ENCODE measurements at places on chromosomes 4 and X.

GRCh38 chr4:121144021-121144420, 20.1 kb downstream of the TNIP3 start:
- no peak for DNase-seq

DNA sequence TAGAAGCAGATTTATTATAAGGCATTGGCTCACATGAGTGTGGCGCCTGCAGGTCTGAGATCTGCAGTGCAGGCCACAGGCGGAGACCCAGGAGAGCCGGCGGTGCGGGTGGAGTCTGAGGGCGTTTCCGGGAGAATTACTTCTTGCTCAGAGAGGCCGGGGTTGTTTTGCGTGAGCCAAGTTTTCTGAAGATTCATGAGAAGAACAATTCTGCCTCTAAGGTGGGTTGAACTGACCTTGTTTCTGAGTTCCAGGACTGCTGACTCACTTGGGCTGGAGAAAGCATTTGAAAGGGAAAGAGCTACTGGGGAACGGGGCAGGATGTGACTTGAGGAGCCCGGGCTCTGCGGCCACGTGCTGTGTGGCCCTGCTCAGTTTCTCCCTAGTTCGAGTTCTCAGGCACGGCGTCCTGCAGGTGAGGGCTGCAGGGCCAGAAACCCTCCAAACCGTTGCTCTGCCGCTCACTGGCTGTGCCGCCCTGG, 36.7 kb upstream of the SORCS2 start:
- DNase-seq, result no peak

DNA sequence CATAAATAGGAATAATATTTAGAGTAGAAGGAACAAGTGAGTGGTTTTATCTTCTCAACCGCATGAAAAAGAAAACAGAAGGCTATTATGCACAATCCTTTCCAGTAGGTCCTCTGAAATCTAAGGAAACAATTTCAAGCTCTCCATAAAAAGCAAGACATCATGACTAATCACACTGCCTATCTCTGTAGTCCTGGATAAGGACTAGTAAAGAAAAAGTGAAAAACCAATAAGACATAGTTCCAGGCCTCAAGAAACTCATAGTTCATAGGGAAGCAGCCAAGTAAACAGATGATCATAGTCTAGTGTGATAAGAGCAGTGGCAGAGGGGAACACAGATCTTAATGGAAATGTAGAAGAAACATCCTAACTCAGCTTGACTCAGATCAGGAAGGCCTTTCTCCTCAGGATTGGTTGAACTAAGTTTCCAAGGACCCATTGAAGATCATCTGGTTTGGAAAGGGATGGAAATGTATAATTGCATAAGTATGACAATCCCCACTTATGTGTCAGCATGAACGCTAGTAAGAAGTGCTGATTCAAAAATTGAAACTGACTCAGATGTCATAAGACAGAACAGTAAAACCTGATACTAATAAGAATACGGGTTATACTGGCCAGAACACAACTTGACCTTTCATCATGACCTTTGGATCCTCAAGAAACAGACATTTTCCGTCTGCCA, 155.3 kb downstream of the GRIA3 start:
- DNase-seq, result no peak

DNA sequence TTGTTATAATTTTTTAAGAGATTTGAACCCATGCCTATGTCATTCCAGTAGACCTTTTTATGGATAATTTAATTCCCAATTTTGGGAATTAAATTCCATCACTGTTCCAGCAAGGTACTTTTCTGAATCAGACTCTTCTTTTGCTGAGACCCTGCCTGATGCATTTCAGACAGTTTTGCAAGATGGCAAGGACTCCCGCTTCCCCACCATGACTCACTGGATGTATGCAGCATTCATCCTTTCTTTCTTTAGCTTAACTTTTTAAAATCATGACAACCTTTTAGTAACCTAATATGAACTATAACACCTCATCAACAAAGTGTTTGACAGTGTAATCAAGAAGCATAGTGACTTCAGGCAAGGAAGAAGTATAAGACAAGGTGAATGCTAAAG, 178.1 kb upstream of the LEF1 start:
- DNase-seq, result no peak

DNA sequence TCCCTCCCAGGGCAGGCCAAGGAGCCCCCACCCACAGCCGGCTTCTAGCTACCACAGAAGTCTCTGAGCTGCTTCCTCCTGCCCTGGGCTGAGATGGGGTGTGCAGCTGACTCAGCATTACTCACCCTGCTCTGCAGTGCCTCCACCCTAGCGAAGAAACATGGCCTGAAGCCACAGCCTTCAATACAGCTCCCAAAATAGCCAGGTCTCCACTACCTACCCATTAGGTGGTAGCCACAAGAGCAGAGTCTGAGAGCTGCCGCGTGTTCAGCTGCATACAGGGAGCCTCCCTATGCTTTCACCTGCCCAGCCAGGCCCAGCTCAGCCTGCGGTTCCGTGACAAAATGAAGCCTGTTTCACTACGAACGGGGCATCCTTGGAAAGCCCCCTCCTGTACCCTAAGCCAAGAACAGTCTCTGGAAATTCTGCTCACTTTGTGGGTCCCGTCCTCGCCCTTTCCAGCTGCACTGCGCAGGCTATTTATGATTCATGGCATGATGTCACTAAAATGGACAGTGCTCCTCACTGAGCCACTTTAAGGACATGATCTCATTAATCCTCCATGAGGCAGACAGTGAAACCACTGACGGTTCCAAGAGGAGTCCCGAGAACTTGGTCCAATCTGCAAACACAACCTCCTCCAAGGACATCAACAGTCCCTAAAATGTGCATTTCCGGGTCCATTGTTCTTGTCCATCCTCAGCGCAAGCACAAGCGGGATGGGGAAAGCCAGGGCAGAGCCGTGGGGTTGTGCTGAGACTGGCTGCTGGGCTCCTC, 20.2 kb downstream of the WDR1 start:
- DNase-seq, result peak; percentile 54

GRCh38 chr4:48681856-48682255, 98.2 kb downstream of the FRYL start:
- DNase-seq, result no peak

GRCh38 chr4:61296144-61296543, 96.0 kb downstream of the ADGRL3 start:
- no peak for DNase-seq

GRCh38 chr4:10354746-10355145, 102.5 kb downstream of the ZNF518B start:
- no peak for DNase-seq

DNA sequence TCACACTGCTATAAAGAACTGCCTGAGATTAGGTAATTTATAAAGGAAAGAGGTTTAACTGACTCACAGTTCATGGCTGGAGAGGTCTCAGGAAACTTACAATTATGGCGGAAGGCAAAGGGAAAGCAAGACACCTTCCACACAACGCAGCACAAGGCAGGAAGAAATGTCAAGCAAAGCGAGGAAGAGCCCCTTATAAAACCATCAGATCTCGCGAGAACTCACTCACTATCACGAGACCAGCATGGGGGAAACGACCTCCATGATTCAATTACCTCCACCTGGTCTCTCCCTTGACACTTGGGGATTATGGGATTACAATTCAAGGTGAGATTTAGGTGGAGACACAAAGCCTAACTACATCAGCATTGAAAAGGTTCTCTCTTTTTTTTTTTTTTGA, 39.6 kb downstream of the PALLD start:
- DNase-seq, result no peak

All from stimulated activated CD8-positive, alpha-beta memory T cell treated with anti-CD3 and anti-CD28 coated beads, Interleukin-4, amount 100 ng/mL, for 1 hour (primary cell).